Ureter (tissue), 1 donor: ENCODE measurements at places on chromosomes 4 and X.

DNA sequence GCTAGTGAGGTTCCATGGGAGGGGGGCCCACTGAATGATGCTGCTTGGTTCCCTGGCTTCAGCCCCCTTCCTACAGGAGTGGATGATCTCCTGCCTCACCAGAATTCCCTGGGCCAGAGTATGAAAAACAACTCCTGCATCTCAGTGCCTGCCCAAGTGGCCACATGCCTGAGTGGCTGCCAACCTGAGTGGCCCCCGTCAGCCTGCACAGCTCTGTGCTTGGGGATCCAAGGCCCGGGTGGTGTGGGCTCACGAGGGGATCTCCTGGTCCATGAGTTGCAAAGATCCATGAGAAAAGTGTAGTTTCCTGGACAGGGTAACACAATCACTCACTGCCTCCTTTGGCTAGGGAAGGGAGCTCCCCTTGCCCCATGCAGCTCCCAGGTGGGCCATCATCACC is 17.1 kb downstream of the STPG2 start:
- no peak for DNase-seq

DNA sequence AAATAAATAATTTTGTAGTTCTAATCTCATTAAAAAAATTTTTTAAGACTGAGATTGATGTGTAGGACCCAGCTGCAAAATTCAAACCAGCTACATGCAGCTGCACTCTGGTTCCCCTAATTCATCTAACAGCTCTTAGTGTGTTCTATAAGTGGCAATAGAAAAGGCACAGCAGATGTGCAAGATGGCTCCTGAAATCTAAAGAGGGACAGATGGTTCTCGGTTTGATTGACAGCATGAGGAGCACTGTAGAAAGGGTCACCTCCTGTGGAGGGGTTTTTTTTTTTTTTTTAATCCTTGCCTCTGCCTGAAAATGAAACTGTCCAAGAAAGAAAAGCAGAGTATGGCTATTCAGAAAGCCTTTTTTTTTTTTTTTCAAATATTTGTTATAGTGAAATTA is 16.9 kb upstream of the OCIAD1 start:
- no peak for DNase-seq

GRCh38 chrX:151741606-151742005 is 7.1 kb downstream of the CNGA2 start:
- no peak for DNase-seq

GRCh38 chr4:174531486-174531885 is 9.2 kb upstream of the HPGD start:
- DNase-seq = no peak
